ENCODE measurements at places on chromosomes 4 and X. TPM values are rescaled to one million over a fixed set of nuclear protein-coding genes. Genes with fewer than 3 reads are reported as not detected.

HTR2C gene
- total RNA-seq = not detected

RAB41 gene
- total RNA-seq = not detected

MND1 gene
- total RNA-seq = 15.4 TPM

DNA sequence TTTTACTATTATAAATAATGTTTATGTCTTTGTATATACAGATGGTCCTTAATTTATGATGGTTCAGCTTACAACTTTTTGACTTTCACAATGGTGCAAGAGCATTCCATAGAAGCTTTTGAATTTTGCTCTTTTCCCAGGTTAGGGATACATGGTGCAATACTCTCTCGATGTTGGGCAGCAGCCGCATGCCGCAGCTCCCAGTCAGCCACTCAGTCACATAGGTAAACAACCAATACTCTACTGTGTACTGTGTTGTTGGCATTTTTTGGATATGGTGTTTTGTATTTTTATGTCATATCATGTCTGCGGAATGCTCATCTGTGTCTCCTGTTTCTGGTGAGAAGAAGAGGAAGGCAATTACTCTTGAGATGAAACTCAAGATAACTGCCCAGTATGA, 258.0 kb upstream of the ETNPPL start:
- DNase-seq = no peak

DNA sequence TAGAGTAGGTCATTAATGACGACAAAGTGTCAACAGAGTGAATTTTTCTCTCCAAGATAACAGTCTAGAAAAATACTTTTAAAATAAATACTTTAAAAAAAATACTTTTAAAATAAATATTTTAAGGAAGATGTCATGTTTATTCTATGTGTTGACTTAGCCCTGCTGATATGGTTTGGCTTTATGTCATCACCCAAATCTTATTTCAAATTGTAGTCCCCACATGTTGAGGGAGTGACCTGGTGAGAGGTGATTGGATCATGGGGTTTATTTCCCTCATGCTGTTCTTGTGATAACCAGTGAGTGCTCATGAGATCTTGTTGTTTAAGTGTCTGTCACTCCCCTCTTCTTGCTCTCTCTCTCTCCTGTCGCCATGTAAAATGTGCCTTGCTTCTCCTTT, 754.9 kb upstream of the SLIT2 start:
- DNase-seq = no peak

ADH4 gene
- total RNA-seq = not detected

MEPE gene
- not detected for total RNA-seq

DNA sequence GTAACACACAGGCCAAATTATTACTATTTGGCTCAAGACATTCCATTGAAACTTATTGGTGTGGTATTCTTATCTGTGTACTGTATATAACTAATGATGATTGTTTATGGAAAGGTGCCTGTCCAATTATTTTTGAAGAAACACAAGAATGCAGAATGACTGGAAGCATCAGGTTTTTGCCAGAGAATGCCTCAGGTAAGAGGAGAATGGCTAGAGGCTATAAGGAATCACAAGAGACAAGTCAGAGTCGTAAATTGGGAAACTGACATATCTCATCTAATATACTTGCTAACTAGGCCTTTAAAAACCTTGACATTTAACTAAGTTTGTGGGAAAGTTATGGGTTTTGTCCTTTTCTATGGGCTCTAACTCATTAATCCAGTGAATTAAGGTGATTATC, 69.3 kb upstream of the TTC29 start:
- no peak for DNase-seq

RTL9 gene
- total RNA-seq = not detected
